Chondrocyte (in vitro differentiated cells): ENCODE measurements at places on chromosomes 1 and 21. TPM values are rescaled to one million over a fixed set of nuclear protein-coding genes. Genes with fewer than 3 reads are reported as not detected.

DNA sequence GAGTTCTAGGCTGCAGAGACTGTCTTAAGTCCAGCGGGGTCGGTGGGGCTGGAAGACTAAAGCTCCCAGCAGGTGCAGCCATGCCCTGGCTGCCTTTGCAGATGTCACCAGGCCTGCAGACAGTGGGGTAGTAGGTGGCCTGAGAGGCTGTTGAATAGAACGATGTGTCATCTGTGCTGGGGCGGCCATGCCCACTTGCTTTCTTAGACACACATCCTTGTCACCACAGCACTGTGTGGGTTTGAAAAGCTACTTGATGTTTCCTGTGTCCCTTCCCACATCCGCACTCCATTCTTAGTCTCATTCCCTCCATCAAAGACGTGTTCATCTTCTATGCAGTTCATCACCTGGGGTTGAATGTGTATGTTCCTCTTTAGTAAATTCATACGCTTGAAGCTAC lies 184.5 kb upstream of the TMEM51 start:
- no peaks in the 10 kb centered on the region for H3K27me3 ChIP-seq
- H3K4me1 ChIP-seq, result peaks cover 53% of the 10 kb centered on the region
- H3K36me3 ChIP-seq, result peaks cover 5% of the 10 kb centered on the region
- H3K4me3 ChIP-seq, result no peak overlapping the region
- DNase-seq, result no peak

- no peak for DNase-seq
- H3K27ac ChIP-seq, result no peak overlapping the region
- H3K36me3 ChIP-seq, result no peaks in the 10 kb centered on the region
- peaks cover 20% of the 10 kb centered on the region for H3K27me3 ChIP-seq
- H3K4me3 ChIP-seq, result no peak overlapping the region
These were observed 18.8 kb upstream of the SELP start for GRCh38 chr1:169648709-169649108.

The LAPTM5 gene
- total RNA-seq, result 0.15 to 0.17 TPM in 2 of 3 replicates, not detected in the other

GRCh38 chr1:87179076-87179810 lies 149.4 kb upstream of the LMO4 start:
- H3K4me1 ChIP-seq, result peaks cover 7% of the 10 kb centered on the region
- H3K27ac ChIP-seq, result no peak overlapping the region
- no peak overlapping the region for H3K4me3 ChIP-seq
- no peak for DNase-seq
- peaks cover 11% of the 10 kb centered on the region for H3K27me3 ChIP-seq
- no peaks in the 10 kb centered on the region for H3K36me3 ChIP-seq

GRCh38 chr1:72326494-72326893 lies 44.2 kb upstream of the NEGR1 start:
- no peak overlapping the region for H3K4me3 ChIP-seq
- DNase-seq, result no peak
- no peak overlapping the region for H3K27ac ChIP-seq
- H3K36me3 ChIP-seq, result no peaks in the 10 kb centered on the region
- no peaks in the 10 kb centered on the region for H3K4me1 ChIP-seq

- peaks cover 24% of the 10 kb centered on the region for H3K4me1 ChIP-seq
- peaks cover 13% of the 10 kb centered on the region for H3K36me3 ChIP-seq
These were observed 61.1 kb downstream of the CD46 start for GRCh38 chr1:207812778-207813511.
